Frontal cortex (tissue), 4 donors: ENCODE measurements at places on chromosomes 1 and 21. TPM values are rescaled to one million over a fixed set of nuclear protein-coding genes. Genes with fewer than 3 reads are reported as not detected.

DNA sequence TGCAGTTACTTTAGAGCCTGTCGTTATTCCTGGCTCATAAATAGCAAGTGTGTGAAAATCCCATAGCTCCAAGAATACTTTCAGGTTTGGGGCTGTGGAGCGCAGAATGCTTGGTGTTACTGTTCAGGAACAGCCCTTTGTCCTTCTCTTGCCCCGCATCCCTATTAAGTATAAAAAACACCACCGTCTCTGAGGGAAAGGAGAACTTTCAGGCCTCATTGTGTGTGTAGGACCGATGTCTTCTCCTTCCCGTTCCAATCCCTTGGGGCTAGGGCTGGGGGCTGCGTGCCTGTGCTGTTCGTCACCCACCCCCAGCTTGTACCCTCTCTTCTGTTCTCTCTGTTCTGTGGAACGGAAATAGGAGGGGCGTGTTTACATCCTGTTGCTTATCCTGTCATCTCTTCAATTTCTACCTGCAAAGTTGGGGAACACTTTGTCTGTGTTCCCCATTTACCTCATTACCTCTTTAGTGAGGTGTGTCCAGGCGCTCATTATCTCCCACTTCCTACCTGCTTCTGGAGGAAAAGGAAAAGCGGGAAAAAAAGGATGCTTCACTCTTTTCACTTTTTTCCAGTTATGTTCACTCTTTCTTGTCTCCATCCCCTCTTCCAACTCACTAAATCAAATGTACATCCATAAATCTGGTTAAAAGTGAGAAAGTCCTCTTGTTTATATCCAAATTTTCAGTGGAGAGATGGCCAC lies 788 bp upstream of the TXNIP start:
- no peak for DNase-seq

DNA sequence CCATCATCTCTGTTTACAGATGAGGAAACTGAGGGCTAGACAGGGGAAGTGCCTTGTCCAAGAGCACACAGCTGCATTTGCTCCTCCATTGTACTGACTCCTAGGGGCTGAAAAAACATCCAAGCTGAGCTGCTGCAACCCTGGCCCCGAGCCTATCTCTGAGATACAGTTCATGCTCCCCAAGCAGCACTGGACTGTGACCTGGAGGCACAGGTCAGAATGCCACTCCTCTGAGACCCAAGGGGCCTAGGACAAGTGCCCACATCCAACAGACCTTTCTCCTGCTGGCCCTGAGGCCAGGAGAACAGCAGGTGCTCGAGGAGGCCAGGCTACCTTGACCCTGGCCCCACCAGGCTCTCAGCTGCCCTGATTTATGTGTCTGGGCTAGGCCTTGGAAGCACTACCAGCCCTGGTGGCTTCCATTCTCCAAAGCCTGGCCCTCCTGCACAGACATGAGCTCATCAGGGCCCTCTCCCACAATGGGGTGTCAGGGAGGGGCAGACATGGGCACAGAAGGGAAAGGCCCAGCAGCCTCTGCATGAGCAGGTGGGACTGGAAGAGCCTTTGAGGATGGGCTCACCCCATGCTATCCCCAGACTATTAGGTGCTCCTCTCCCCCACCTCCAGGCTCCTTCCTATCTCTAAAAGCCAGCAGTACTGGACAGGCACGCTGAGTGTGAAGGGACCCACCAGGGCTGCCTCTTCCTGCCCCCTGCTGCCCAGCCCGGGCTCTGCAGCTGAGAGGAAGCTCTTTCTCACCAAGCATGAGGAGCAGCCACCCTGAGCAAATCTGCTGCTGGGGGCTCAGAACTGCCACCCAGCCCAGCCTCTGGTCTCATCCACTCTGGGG lies 18.8 kb downstream of the ADGRB2 start:
- DNase-seq: peak; percentile 68

GRCh38 chr1:54519709-54520108 lies 28.3 kb upstream of the ACOT11 start:
- no peak for DNase-seq

DNA sequence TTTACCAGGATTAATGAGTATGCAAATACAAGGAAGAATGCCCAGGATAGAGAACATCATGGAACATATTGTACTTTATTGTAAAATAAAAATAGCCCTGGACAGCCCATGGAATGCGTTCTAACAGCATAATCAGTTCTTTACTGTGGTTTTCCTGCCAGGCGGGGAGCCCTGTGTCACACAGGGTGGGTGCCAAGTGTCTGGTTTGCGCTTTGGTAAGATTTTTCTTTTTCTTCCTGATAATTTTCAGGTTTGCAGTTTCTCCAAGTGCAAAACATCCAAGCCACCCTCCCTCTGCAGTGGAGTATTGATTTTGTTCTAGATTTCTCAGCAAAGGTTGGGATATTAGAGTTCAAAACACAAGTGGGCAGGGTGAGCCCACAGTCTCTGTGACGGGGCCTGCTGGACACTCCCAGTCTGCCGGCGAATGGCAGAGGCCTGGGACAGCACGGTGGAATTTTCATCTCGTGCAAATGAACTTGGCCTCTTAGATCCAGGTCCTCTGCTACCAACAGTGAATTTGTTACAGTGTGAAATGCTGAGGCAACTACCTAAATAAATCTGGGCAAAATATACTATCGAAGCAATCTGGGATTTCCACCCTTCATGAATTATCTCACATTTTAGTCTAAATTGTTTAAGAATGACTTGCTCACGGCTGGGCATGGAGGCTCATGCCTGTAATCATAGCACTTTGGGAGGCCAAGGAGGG lies 15.6 kb upstream of the KCNJ15 start:
- DNase-seq: no peak

DNA sequence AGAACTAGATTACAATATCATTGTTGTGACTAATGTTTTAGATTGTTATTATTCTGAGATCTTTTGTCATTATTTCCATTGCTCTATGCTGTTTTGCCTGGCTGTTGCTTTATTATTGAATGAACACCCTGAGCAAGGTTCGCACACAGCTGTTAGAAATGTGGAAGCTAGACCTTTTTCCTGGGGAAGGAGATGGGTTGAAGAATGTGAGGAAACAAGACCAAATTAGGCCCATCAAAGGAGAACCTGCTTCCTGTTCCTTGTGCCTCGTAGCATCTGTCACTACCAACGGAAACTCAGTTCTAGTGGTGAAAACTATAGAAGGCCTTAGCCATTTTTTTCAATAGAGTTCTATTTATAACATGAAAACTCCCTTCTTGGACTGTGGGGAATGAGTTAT lies 68.7 kb downstream of the RGL1 start:
- no peak for DNase-seq

- no peak for DNase-seq
Measured at GRCh38 chr1:229757226-229757625, 131.2 kb downstream of the URB2 start.

The LDLRAD2 gene
- not detected for total RNA-seq

The GRIK1 gene
- total RNA-seq: 4.1 TPM

GRCh38 chr1:109816175-109816811 lies 52.6 kb upstream of the EPS8L3 start:
- no peak for DNase-seq

DNA sequence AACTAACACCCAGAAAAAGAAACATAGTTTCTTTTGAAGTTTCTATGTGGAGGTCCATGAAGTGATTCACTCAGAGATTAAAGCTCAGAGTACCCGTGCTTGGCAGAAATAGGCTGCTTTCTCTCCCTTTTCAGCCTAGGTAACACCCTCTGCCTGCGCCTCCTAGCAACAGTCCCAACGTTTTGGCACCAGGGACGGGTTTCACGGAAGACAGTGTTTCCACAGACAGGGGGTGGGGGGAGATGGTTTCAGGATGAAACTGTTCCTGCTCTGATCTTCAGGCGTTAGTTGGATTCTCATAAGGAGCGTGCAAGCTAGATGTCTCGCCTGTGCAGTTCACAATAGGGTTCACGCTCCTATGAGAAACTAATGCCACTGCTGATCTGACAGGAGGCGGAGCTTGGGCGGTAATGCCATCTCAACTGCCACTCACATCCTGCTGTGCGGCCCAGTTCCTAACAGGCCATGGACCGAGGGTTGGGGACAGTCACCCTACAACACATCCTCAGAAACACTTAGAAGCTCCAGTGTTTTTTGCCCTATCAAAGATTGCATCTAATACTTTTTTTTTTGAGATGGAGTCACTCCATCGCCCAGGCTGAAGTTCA lies 53.2 kb downstream of the CHML start:
- no peak for DNase-seq

DNA sequence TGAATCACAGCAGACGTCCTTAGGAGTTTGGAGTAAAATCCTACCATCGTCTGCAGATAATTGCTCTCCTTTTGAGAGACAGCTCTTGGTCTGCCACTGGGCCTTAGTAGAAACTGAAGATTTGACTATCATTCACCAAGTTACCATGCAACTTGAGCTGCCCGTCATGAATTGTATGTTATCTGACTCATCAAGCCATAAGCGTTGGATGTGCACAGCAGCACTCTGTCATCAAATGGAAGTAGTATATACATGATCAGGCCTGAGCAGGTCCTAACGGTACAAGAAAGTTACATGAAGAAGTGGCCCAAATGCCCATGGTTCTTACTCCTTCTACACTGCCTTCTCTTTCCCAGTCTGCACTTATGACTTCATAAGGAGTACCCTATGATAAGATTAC lies 317.8 kb downstream of the GPATCH2 start:
- no peak for DNase-seq

The FCGR1A gene
- total RNA-seq: 3.3 TPM

- DNase-seq: no peak
Measured at GRCh38 chr1:153929426-153929825, 6.7 kb upstream of the GATAD2B start.

The VASH2 gene
- total RNA-seq: 28.1 TPM

- no peak for DNase-seq
Measured at GRCh38 chr1:211009944-211010343, 124.0 kb downstream of the KCNH1 start.
